ENCODE measurements at places on chromosomes 4 and X. TPM values are rescaled to one million over a fixed set of nuclear protein-coding genes. Genes with fewer than 3 reads are reported as not detected.

Gene NALF2
- polyA plus RNA-seq, result 0.21 TPM

Gene BLOC1S4
- polyA plus RNA-seq, result 11.6 TPM

Gene CRMP1
- polyA plus RNA-seq, result 61.3 TPM

Gene PAGE2
- polyA plus RNA-seq, result not detected

Gene GNRHR
- polyA plus RNA-seq, result 0.77 TPM

Gene TRAPPC11
- polyA plus RNA-seq, result 59.7 TPM

Gene FGFBP2
- polyA plus RNA-seq, result 0.63 TPM

Gene CHRDL1
- 6.5 TPM for polyA plus RNA-seq

Gene CT45A1
- polyA plus RNA-seq, result 7.7 TPM

Gene SHROOM4
- 36.5 TPM for polyA plus RNA-seq

Gene HCFC1
- polyA plus RNA-seq, result 26.7 TPM

Gene TRAM1L1
- 14.3 TPM for polyA plus RNA-seq

Gene ETDA
- polyA plus RNA-seq, result 0.75 TPM

Gene MAPK10
- polyA plus RNA-seq, result 30.2 TPM

Gene DUX4
- polyA plus RNA-seq, result 0.93 TPM

Gene AMOT
- 20.0 TPM for polyA plus RNA-seq

Gene ADGRL3
- polyA plus RNA-seq, result 17.9 TPM

Gene PNMA6E
- polyA plus RNA-seq, result not detected

Gene DUSP9
- 0.69 TPM for polyA plus RNA-seq

Gene KCNE5
- 5.1 TPM for polyA plus RNA-seq

Gene CSAG1
- polyA plus RNA-seq, result not detected

Gene CPXCR1
- not detected for polyA plus RNA-seq

Gene SPARCL1
- 433 TPM for polyA plus RNA-seq

Gene TMEM156
- polyA plus RNA-seq, result 0.63 TPM

Gene NPY5R
- 0.08 TPM for polyA plus RNA-seq

Gene RHOH
- 0.69 TPM for polyA plus RNA-seq

Gene ARX
- 0.10 TPM for polyA plus RNA-seq

Gene SLC10A6
- polyA plus RNA-seq, result 0.31 TPM

Gene PABPC5
- polyA plus RNA-seq, result 6.8 TPM

Gene SSX2B
- polyA plus RNA-seq, result not detected

Gene TIMP1
- 94.3 TPM for polyA plus RNA-seq

Gene PABPC1L2A
- polyA plus RNA-seq, result 0.07 TPM

Gene QRFPR
- 3.7 TPM for polyA plus RNA-seq

Gene LRIT3
- 0.37 TPM for polyA plus RNA-seq

Gene CORIN
- polyA plus RNA-seq, result 3.4 TPM

Gene TEC
- polyA plus RNA-seq, result 6.8 TPM

Gene RNF175
- 7.3 TPM for polyA plus RNA-seq

Gene BRS3
- polyA plus RNA-seq, result not detected

Gene ZNF732
- 1.5 TPM for polyA plus RNA-seq

Gene ODAPH
- 0.64 TPM for polyA plus RNA-seq

Gene SLC49A3
- 6.4 TPM for polyA plus RNA-seq

Gene TRIM61
- polyA plus RNA-seq, result 5.2 TPM

Gene PKD2
- 59.1 TPM for polyA plus RNA-seq

Gene ETNPPL
- polyA plus RNA-seq, result not detected

Gene CFAP99
- 1.1 TPM for polyA plus RNA-seq

Gene GLRA2
- polyA plus RNA-seq, result 0.37 TPM

Gene AVPR2
- polyA plus RNA-seq, result 0.73 TPM

Gene FAM184B
- 0.33 TPM for polyA plus RNA-seq

Gene SNX12
- 61.7 TPM for polyA plus RNA-seq

Gene MAGEA10
- not detected for polyA plus RNA-seq

Gene CLRN2
- not detected for polyA plus RNA-seq

Gene ARSJ
- 7.5 TPM for polyA plus RNA-seq

Gene HEPH
- 49.3 TPM for polyA plus RNA-seq

Gene DOK7
- polyA plus RNA-seq, result 0.40 TPM

Gene UGT2B17
- polyA plus RNA-seq, result 0.32 TPM

Gene USP26
- polyA plus RNA-seq, result not detected

Gene GPR143
- polyA plus RNA-seq, result 4.2 TPM

Gene HSFX2
- not detected for polyA plus RNA-seq

Gene FATE1
- polyA plus RNA-seq, result 0.41 TPM

Data from right lung (tissue), 10 donors.